ENCODE measurements at places on chromosomes 5 and 9.

DNA sequence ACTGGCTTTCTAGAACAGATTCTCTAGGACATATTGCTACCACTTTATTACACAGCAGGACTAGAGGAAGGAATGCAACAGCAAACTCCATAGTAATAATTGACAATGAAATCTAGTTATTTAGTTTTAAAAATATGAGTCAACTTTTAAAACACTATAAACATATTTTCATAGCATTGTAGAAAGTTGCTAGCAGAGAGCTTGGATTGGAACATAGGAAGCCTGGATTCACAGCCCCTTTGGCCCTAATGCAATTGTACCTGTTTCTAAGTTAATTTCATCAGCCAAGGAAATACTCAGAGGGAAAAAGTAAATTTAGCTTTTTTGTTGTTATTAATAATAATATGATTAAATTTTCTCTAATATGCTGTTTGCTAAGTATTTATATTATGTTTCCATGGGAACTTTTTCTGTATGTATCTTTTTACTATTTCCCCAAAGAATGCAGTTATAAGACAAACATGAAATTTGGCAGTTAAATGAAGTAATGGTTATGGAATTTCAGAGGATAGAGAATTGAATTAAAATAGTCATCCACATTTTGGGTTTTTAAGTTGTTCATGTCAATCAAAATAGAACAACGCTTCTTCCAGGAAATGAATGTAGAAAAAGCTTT lies 45.6 kb downstream of the VCAN start:
- DNase-seq, result no peak

DNA sequence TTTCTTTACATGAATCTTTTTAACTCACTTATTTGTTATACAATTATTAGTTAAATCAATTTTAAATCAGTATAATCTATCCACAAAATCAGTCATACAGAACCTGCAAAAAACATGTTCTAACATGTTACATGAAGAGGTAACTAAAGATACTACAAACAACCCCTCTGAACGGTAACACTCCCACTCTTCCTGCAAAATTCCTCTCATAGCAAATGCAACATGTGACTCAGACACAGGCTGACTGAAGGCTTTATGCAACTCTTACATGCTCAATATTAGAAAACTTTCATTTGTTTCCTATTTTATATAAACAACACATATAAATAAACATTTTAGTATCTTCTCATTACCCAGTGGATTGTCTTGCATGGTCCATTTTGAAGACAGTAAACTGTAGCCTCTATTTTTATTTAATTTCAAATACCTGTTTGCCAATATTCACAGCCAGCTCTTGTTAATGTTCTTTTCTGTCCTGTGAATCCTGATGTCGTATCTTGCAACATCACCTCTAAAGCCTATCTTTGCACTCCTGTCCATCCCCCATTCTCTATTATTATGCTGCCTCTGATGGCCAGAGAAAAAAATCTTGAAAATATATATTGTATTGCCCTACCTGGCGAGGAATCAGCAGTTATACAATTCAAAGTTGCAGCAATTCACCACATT lies 100.5 kb upstream of the CCDC152 start:
- no peak for DNase-seq

GRCh38 chr9:4833781-4834560 lies 41.2 kb downstream of the RCL1 start:
- DNase-seq, result no peak

DNA sequence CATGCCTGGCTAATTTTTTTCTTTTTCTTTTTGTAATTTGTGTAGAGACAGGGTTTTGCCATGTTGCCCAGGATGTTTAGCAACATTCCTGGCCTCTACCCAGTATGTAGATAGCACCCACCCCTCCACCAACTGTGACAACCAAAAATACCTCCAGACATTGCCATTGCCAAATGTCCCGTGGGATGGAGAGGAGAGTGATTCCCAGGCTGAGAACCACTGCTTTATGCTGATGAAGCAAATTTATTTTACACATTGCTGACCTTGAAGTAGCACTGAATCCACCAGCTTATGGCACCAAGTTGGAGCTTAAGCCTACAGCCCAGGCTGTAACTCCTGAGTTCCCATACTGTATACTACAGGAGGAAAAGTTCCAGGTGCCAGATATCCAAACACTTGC lies 58.5 kb downstream of the GGTA1 start:
- no peak for DNase-seq

DNA sequence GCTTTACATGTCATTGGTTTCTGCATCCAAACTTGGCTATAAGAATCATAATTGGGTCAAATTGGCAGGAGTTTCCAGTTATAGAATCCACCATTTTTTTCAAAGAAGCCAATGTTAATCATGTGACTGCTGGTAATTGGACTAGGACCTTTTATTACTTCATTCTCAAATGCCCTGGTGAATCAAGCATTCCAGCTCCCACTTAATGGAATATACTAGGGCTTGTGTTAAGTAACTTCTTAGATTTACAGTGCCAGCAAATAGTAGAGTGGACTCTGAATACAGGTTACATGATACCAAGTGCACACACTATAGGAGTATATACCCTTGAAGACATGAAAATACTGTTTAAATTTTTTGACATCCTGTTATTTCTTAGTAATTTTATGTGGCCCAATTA lies 96.7 kb downstream of the NUDT12 start:
- DNase-seq, result no peak

GRCh38 chr9:512555-513272 lies 298.0 kb downstream of the DOCK8 start:
- DNase-seq, result no peak

- no peak for DNase-seq
Measured at GRCh38 chr5:459562-460272, 16.7 kb downstream of the EXOC3 start.

DNA sequence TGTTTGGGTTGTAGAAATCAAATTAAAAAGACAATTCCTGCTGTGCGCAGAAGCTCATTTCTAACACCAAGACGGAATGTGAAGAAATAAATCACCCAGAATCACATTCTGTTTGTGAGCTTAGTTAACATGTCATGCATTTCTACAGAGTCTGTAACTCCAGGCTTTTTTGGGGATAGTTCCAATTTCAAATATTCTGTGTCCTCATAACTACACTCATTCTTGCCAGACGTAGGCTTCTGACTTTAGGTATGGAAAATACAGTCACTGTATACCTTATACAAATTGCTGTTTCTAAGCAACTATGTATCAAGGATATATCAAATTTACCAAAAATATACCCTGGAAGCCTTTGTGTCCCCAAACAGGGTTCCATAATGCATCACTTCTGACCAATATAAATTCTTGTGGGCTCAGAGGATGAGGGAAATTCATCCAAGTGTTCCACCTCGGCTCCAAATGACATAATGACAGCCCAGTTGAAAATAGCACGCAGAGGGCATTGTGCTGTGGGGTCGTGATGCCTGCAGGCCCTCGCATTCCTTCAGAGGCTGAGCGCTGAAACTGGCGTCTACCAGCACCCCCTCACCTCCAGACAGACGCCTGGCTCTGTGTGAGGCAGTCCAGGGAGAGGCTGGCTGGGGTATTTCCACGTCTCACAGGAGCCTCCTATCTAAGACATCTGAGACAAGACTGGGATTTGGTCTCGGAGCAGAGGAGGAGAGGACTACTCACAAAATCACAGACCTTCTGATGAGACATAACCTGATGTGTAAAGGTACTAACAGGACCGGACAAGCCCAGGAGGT lies 79.8 kb downstream of the KLF4 start:
- no peak for DNase-seq

- DNase-seq, result no peak
Measured at GRCh38 chr9:136307215-136307750, 3.4 kb upstream of the CCDC187 start.

DNA sequence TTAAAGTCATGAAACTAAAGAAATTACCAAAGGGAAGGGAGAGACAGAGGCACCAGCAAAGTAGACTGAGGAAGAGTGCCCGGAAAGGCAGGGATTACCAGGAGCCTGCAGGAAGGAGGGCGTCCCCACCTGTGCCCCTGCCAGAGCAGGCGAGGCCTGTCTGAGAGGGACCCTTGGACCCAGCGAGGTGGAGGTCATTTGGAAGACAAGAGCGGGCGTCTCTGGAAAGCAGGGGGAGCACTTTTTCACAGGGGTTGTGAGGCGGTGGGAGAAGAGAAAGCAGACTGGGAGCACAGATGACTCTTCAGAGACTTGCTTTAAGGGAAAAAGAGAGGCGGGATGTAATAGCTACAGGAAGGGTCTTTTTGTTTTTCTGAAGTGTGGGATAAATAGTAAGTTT lies 27.5 kb upstream of the SLC2A8 start:
- no peak for DNase-seq

DNA sequence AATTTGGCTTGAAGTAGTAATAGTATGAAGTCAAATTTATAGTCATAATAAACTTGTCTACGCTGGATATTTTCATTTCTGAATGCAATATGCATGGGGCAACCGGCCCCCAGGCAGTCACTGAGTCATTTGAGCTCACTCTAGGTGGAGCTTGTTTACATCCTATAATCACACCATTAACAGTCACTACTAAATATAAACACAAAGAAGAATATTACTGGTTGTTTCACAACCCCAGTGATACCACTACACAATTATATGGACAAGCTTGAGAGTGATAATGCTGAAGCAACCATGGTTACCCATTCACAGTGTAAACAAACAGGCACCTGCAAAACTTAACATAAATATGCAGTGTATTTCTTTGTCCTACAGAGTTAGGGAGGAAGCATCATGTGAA lies 68.7 kb downstream of the MARCHF3 start:
- DNase-seq, result peak; percentile 44

GRCh38 chr5:180470966-180471582 lies 23.1 kb upstream of the CNOT6 start:
- DNase-seq, result no peak

GRCh38 chr9:124108216-124108615 lies 96.6 kb downstream of the LHX2 start:
- DNase-seq, result peak; percentile 91

- DNase-seq, result peak; percentile 57
Measured at GRCh38 chr9:121651008-121651294, 483 bp upstream of the DAB2IP start.

DNA sequence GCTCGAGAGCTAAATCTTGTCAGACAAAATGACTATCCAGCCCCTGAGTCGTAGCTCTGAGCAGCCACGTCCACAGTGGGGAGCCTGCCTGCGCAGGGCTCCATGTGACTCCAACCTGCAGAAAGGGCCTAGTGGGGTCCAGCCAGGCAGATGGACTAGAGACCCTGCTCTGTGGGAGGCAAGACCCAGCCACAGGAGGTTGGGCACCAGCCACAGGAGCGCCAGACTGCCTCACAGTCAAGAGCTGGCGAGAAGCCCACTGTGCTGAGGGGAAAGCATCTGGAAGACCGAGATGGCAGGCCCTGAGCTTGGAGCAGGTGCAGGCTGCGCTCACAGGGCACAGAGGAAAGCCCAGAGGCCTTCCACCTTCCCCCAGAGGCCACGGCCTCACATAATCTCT lies 61.4 kb downstream of the C5orf15 start:
- DNase-seq, result no peak

DNA sequence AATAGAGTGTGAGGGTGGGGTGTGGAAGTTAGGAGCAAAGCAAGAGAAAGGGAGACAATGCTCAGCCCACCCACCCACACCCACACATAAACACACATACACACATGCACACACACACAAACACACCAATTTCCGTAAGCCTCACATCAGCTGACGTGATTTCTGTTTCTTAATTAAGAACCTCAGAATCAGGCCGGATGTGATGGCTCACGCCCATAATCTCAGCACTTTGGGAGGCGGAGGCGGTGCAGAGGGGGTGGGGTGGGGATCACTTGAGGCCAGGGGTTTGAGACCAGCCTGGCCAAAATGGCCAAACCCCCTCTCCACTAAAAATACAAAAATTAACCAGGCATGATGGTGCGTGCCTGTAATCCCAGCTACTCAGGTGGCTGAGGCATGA lies 26.4 kb upstream of the PIK3R1 start:
- no peak for DNase-seq
